ENCODE measurements at places on chromosomes 3 and 15.
A peak's percentile ranks its signal among the peaks of the same experiment; 100 is the strongest.

GRCh38 chr15:75739791-75740190, 27.1 kb upstream of the CSPG4 start:
- no peak for DNase-seq

DNA sequence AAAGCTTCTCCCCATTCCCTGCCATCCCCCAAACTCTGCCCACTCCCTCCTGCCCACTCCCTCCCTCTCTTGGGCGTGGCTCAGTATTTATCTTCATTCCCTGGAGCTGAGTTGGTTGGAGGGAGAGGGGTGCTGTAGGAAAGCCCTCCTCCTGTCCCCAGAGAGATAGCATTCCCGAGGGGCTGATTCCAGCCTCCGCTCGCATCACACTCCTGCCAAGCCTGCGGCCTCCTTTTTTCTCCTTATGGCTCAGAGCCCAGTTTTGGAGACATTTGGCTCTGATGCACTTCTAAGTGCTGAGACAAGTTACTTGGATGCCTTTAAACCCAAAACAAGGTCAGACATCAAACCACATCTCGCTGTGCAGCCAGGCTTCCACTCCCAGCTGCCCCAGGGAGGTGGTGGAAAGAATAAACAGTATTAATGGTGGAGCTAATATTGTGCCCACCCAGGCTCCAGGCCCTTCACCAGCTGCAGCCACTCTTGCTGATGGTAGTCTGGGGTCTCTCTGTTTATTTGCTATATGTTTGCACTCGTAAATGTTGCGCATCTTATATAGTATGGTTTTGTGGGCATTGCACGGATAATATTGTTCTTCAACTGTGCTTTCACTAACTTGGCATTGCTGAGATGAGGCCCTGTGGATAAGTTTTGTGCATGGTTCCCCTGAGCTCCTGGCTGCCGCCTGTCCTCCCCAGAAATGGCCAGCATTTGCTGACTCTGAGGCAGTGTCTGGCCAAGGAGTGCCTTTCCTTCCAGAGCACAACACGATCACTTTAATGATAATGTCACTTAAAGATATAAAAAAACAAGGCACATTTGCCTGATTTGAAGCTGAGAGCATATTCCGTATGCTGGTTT, 157.2 kb downstream of the LRRC28 start:
- DNase-seq: peak; percentile 94

DNA sequence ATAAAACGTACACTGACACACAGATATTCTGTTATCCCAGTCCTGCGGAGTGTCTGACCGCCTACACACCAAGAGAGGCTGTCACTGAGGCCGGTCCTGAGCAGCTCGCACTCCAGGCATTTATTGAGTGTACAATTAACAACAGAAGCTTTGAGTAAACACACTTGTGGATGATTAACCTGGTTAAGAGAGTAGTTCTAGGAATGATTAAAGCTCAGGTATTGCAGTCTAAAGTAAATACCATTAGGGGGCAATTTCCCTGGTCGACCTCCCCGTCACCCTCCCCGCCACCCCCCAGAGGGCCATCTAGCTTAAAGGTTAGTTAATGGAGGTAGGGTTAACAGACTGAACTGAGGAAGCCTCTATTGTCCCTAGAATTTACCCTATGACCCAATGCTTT, 1278.5 kb downstream of the NSUN3 start:
- no peak for DNase-seq

DNA sequence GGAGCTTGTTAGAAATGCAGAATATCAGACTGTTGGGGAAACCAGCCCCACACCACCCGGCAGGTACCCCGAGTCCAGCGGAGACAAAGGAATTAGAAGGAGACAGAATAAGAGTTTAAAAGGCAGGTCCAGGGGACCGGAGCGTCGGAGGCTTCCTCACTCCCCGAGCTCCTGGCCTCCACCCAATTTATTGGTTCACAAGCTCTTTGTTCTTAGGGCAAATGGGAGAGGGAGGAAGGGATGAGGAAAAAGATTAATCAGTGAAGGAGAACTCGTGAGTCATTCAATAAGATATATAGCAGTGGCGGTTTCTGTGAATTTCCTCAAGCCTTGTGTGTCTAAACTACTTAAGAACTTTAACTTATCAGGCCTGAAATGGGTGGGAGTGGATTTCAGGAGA, 32.1 kb upstream of the WDR72 start:
- DNase-seq: no peak

DNA sequence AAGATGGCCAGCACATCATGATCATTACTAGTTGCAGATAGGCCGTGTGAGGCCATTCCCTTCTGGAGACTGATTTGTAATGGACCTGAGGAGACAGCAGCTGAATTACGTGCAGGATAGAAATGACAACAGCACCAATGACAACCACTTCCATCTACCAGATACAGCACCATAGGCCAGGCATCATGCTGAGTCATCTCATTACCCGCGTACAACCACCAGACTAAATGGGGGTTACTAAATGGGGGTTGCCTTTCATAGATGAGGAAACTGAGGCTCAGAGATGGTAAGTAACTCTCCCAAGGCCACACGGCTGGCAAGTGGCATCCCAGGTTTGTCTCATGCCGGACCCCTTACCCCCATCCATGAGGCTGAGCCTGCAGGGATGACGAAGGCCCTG, 32.8 kb upstream of the FAM107A start:
- DNase-seq: peak; percentile 11

- DNase-seq: no peak
Measured at GRCh38 chr3:65343026-65343425, 655.2 kb upstream of the ADAMTS9 start.

DNA sequence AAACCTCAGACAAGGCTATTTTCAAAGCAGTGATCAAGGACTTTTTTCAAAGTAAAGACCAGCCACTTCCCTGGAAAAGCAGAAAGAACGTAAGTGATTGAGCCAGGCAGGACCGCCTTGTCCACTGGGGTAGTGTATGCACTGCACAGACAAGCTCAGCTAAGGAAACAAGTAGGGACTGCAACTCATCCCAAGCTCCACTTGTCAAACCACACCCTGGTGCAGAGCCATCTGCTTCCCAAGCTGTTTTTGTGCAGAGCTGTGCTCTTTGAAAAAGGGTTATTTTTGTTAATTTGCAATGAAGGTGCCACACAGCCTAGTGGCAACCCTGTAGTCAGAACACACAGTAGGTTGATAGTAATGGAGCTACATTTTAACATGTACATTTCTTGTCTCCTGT, 193.3 kb downstream of the ADAMTS9 start:
- DNase-seq: no peak

GRCh38 chr3:99976584-99976983, 137.7 kb downstream of the FILIP1L start:
- no peak for DNase-seq

- no peak for DNase-seq
Measured at GRCh38 chr3:43243590-43244587, 42.5 kb upstream of the SNRK start.

DNA sequence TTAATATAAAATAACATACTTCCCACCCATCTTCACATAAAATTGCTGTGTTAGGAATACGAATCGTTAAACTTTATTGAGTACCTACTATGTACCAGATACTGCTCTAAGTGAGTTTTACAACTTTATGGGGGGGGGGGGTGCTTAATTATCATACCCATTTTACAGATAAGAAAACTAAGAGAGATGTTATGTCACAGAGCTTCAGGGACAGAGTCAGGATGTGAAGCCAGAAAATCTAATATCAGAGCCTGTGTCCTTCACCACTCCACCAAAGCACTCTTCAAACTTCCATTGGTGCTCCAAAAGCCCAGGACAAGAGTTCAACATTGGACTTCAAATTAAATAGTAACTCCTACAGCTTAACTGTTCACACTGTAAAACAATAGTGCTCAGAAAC, 8.6 kb downstream of the LINS1 start:
- DNase-seq: no peak

GRCh38 chr3:4751502-4752101, 227.6 kb upstream of the BHLHE40 start:
- peak; percentile 96 for DNase-seq

DNA sequence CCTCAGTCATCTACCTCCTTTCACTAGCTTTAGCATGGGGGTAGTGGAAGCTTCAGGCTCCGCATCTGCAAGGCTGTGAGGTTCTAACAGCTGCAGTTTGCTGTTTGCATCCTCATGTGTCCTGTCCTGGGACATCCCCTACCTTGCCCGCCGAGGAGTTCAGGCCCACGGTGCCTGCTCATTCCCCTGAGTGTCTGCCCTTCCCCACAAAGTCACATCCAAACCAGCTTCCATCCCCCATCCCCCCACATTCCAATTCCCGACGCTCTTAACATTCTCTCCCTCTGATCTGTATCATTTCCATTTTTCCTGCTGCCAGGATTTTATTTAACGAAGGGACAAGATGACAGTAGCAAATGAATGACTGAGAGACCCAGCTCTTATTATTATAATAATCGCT, 43.8 kb downstream of the HRH1 start:
- DNase-seq: no peak

DNA sequence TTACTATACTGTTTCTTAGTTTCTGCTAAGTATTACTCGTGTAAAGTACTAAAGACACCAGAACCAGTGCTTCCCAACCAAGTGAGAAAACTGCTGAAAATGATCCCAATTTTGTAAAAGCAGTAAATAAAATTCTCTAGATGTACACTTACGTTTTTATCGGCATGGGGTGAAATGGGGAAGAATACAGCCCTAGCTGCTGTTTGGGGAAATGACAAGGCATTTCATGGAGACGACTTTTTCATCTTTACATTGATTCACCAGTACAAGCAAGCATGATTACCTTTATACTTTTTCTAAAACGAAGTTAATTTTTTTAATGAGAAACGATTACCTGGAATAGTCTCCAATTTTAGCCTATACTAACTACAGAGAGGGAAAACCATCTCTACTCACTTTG, 1.4 kb downstream of the PSMD6 start:
- DNase-seq: no peak

- no peak for DNase-seq
Measured at GRCh38 chr3:65342084-65342683, 654.4 kb upstream of the ADAMTS9 start.

GRCh38 chr15:33425142-33425541, 114.4 kb downstream of the RYR3 start:
- peak; percentile 45 for DNase-seq

DNA sequence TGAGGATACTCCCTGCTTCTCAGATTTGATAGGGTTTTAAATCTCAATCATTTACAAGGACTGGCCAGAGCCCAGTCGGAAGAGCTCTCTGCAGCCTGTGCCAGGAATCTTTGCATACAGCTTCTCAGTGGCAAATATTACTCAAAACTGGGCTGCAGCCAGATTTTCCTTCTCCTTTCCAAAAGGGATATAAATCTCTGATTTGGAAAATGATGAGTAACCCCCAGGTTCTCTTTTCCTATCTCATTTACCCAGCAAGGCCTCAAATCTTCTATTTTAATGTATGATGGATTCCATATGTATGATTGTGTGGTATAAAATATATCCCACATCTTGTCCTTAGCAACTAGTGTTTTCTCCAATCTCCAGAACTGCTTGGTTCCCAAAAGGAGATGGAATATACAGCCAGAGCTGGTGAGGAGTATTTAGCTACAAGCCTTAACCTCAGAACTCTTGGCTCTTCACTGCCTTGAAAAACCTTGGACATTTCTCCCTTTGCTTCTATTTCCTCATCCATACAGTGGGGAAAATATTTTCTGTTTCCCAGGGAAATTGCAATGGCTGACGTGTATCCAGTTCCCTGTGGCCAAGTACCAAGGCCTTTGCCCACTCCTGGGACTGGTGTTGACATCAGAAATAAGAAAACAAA, 114.4 kb downstream of the ATG7 start:
- peak; percentile 49 for DNase-seq

DNA sequence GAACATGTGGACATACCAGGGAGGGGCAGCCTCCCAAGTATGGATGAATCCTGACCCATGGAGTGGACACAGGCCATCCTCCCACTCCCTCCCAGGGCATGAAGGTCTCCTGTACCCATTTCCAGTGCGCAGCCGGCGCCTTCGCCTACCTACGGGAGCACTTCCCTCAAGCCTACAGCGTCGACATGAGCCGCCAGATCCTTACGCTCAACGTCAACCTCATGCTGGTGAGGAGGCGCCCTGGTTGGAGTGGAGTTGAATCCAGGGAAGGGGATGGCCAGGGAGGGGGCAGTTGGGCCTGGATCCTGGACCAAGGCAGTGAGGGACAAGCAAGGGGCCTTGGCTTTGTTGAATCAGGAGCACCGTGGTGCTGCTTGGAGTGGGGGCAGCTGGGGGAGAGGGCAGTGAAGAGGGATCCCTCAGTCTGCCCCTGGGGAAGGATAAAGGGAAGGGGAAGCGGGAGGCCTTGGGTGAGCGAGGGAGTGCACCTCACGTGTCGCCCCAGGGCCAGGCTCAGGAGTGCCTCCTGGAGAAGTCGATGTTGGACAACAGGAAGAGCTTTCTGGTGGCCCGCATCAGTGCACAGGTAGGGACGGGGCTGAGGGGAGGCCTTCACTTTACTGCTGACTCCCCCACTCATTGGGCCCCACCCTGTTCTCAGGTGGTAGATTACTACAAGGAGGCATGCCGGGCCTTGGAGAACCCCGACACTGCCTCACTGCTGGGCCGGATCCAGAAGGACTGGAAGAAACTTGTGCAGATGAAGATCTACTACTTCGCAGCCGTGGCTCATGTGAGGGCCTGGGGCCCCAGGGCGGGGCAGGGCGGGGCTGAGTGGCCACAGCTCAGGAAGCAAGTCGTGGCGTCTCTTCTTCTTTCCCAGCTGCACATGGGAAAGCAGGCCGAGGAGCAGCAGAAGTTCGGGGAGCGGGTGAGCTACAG, 25.3 kb downstream of the PTPN23 start:
- no peak for DNase-seq

DNA sequence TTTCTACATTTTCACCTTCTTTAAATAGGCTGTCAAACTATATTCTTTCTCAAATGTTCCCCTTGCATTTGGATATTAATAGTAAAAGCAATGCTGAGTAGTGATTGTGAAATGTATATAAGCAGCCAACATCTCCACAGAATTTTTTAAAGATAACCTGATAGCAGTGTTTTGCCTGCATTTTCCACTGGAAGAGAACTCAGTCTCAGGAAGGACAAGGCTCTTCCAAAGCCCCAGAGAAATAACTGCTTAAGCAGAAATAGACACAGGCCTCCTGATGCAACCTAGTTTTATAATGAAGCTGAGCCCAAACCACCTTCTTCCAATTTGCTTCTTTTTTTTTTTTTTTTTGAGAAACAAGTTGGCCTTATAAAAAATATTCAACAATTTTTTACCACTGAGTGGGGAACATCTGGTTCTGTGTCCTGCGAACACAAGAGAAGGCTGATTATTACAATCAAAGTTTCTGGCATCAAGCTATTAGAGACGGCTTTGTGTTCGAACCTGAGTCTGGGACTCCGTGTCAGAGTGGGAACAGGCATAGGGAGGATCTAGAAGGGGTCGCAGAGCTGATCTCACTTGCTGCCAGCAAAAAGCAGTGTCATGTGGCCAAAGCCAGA, 332.5 kb upstream of the TBL1XR1 start:
- DNase-seq: peak; percentile 57

DNA sequence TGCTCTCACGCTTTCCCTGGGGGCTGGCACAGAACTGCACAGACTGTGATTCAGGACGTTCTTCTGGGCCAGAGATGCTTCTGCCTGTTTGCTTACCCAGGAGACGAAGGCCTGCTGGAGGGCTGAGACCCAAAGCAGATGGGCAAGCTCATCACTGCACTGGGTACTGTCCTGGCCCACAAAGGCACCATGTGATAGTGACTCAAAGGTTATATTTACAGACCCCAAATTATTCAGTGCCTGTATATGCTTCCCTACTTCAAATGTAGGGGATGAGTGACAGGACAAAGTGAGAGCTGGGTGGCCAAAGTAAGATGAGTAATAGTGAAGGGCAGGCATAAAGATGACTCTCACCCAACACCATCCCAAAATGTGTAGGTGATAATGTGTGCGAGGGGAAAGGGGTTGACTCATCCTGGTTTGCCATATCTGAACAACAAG, 127.4 kb downstream of the WDR76 start:
- peak; percentile 40 for DNase-seq

Measured in astrocyte (in vitro differentiated cells and primary cell).